T-cell (primary cell): ENCODE measurements at places on chromosomes 2 and 18. TPM values are rescaled to one million over a fixed set of nuclear protein-coding genes. Genes with fewer than 3 reads are reported as not detected.

GRCh38 chr18:24846138-24846537, 385.7 kb downstream of the HRH4 start:
- DNase-seq: no peak

- DNase-seq: no peak
Measured at GRCh38 chr18:65057439-65058083, 693.3 kb upstream of the CDH7 start.

ASB18 gene
- not detected for total RNA-seq

DNA sequence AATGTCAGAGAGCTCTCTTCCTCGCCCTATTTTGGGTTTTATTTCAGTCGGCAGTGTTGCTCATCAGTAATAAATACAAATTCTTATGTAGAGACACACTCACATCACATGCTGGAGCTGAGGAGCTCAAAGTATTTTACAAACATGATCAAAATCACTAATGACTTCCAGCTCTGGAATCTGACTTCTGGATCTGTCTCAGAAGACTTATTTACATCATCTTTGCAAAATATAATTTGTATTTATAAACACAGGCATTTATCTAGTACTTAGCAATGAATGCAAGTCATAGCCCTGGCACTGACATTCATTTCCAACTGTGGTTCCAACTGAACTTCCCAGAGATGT, 327.1 kb downstream of the NCKAP5 start:
- DNase-seq: no peak

GRCh38 chr2:98730053-98730706, 752 bp downstream of the MGAT4A start:
- peak; percentile 72 for DNase-seq

DNA sequence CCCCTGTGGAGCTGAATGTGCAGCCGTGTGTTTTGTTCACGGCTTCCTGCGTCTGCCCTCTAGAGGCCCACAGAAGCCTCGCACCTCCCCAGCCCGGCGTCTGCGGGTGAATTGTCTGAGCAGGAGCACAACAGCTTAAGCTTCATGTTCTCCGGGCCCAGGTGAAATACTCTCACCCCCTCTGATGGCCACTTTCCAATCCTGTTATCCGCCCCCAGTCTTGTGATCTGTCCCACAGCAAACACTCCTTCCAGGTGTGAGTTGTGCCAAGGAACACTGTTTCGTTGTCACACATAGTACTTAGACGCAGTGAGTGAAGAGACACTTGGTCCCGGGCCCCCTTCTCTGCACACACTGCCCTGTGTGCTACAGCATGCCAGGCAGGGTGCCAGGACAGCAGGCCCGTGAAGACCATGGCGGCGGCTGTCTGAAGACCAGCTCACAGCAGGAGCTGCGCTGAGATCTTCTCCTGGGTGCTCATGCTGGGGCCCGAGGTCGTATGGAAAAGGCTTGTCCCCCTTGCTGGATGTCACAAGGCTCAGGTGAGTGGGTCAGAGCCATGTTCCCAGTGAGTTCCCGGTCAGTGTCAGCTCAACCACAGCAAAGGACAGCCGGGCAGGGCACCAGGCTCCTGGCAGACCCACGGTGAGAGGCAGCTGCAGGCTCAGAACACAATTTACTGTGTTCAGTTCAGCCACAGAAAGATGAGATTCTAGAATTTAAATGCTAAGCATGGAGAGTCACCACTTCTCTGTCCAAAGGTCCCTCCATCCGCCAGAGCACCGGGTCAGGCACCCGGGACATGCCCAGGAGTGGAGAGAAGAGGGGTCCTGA, 6.8 kb upstream of the PXDN start:
- DNase-seq: peak; percentile 10

GKN1 gene
- total RNA-seq: not detected

GRCh38 chr18:37435150-37435867, 130.3 kb downstream of the CELF4 start:
- DNase-seq: no peak

TUBA3E gene
- total RNA-seq: not detected

DNA sequence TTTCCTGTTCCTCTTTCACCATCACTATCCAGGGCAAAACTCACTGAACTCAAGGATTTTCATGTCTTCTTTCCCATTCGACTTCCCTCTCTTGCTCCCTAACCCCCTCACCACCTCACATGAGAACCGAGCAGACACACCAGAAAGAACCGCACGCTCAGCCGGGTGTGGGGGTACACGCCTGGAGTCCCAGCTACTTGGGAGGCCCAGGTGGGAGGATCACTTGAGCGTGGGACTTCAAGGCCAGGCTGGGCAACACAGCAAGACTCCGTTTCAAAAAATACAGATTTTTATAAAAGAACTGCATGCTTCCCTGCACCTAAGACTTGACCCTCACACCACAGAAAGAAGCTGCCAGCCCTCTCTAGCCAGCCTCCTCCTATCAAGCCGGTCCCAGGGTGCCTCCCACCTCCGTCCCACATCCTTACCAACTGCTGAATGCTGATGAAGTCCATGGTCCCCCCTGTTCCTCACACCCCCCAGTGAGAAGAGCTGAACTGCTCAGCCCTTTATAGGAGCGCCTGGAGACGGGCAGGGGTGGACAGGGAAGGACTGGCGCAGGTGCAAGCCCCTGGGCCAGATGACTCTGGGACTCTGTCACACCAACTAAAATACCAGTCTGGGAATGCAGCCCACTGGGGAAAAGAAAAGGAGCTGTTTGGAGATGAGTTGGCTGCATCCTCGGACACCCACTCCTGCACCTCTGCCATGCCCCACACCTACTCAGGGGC, at the start of gene ANKRD23:
ANKRD23 (minus strand) TSS at position 484 of the 731 bp plus-strand sequence; CDS start at position 455, 29 bp downstream.
- DNase-seq: no peak

GRCh38 chr2:119888680-119889079, 124.2 kb upstream of the EPB41L5 start:
- no peak for DNase-seq

CMPK2 gene
- 9.1 TPM for total RNA-seq

TMEM247 gene
- not detected for total RNA-seq

GRCh38 chr2:45390441-45390840, 220.6 kb downstream of the SRBD1 start:
- DNase-seq: no peak

GRCh38 chr2:206920951-206921350, 18.4 kb upstream of the CPO start:
- DNase-seq: no peak

TUBA3D gene
- total RNA-seq: not detected

GRCh38 chr2:2056531-2056930, 274.5 kb downstream of the MYT1L start:
- DNase-seq: no peak

- DNase-seq: no peak
Measured at GRCh38 chr2:139825726-139826125, 1045.5 kb upstream of the NXPH2 start.

PJVK gene
- total RNA-seq: 4.4 TPM

GRCh38 chr18:75211002-75211621, 515 bp downstream of the TSHZ1 start:
- DNase-seq: no peak
